Mesothelial cell of epicardium (in vitro differentiated cells): ENCODE measurements at places on chromosomes 5 and 9.
A peak's percentile ranks its signal among the peaks of the same experiment; 100 is the strongest.

DNA sequence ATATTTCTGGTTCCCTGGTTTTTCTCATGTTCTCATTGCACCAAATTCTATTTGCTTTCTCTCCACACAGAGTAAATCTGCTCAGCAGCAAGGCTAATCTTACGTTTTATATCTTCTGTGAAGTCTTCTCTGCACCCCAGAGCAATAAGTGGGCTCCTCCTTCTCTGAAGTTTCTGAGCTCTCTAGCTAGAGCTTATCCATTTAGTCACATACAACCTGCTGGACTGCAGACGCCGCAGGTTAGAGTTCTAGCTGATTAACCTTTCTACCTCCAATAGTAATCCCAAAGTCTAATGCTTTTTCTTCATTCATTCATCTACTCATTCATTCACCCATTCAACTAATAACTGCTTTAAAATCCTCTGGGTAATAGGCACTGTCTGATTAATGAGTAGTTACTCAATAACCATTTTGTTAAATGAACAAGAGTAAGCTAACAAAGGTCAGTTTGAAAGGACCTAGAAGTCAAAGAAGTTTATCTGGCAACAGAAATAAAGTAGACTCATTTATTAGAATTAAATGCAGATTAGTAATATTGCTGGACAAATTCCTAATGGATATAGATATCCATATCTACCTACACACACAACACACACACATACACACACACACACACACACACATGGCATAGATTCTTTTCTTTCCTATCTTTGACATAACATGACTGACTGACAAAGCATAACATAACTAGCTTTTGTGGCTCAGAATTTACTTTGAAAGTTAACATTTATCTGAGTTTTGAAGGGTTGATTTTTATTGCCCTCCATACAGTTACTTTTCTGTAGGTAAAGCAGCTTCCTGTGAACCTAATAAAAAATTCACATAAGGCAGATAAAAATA lies 984.6 kb upstream of the SEMA6A start:
- H3K4me3 ChIP-seq = no peak overlapping the region
- H3K36me3 ChIP-seq = no peaks in the 10 kb centered on the region
- H3K27ac ChIP-seq = no peak overlapping the region
- no peaks in the 10 kb centered on the region for H3K27me3 ChIP-seq
- H3K4me1 ChIP-seq = peaks cover 9% of the 10 kb centered on the region

- H3K27ac ChIP-seq = no peak overlapping the region
- H3K4me3 ChIP-seq = no peak overlapping the region
- H3K36me3 ChIP-seq = no peaks in the 10 kb centered on the region
- no peaks in the 10 kb centered on the region for H3K27me3 ChIP-seq
- DNase-seq = no peak
These were observed 97.9 kb upstream of the RANBP6 start for GRCh38 chr9:6113312-6113711.

- no peak for DNase-seq
- H3K27ac ChIP-seq = peak overlapping the region; percentile 35
- no peak overlapping the region for H3K4me3 ChIP-seq
These were observed 88.3 kb upstream of the SARDH start for GRCh38 chr9:133826289-133827085.

GRCh38 chr5:27308153-27308552 lies 269.8 kb upstream of the CDH9 start:
- no peaks in the 10 kb centered on the region for H3K27me3 ChIP-seq
- H3K4me1 ChIP-seq = peaks cover 9% of the 10 kb centered on the region
- no peak overlapping the region for H3K27ac ChIP-seq
- H3K36me3 ChIP-seq = peaks cover 1% of the 10 kb centered on the region
- H3K4me3 ChIP-seq = no peak overlapping the region

DNA sequence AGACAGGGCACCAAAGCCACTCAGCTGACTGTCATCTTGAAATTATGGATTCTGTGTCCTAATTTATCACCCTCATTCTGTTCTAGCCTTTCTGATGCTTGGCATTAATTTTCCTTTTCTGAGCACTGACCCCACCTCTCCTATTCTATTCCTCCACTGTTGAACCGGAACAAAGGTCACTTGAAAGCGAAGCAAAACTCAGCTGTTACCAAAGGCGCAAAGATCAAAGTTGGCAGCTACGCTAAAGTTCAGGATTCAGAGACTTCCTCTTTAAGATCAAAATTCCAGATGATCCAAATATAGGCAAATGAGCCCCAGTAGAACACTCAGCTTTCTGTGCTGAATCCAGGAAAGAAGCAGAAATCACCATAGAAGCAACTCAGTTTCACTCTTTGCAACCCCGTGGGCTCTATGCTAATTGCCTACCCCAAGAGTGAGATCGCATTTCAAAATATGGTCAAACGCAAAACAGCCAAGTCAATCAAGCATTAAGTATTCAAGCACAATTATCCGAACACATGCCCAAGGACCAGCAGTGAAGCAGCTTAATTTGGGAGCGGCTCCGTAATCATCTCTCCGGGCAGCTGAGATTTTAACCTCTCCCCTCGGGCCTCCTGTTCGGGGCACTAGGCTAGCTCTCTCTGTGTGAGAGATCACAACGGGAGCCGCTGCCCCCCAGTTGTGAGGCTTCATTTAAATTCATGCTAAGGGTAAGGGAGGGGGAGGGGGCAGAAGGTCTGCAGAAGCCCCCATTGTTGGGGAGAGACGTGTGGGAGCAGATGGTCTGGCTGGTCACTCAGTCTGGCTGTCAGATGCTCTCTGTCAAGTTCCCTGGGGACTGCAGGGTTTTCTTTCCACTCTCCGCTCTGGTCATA lies 288.6 kb downstream of the ELAVL2 start:
- peak overlapping the region; percentile 9 for H3K4me3 ChIP-seq
- no peak for DNase-seq
- no peaks in the 10 kb centered on the region for H3K36me3 ChIP-seq
- H3K4me1 ChIP-seq = peaks cover 15% of the 10 kb centered on the region

DNA sequence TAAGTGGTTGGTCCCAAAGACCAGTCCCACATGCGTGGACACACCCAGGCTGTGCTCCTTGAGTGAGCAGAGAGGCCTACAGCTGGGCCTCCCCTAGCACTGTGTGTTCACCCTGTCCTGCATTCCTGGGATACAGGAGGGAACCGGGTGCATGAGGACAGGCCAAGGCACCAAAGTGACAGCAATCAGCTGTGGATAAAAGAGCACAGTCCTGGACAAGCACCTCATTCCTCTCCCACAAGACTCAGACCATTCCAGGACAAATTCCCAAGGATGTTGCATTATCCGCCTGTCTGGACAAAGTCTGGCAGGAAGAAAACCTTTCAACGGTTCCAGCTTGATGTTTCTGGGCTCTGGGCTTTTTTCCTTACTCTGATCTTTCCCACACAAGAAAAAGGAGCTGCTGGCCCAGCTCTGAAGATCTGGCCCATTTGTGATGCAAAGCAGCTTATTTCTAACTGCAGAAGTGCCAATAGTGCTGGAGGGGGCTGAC lies 273.2 kb downstream of the ENC1 start:
- no peak overlapping the region for H3K4me3 ChIP-seq
- H3K4me1 ChIP-seq = peaks cover 24% of the 10 kb centered on the region
- no peak for DNase-seq
- H3K27ac ChIP-seq = peak overlapping the region; percentile 34
- peaks cover 2% of the 10 kb centered on the region for H3K27me3 ChIP-seq
- H3K36me3 ChIP-seq = no peaks in the 10 kb centered on the region

- H3K4me1 ChIP-seq = no peaks in the 10 kb centered on the region
- H3K27me3 ChIP-seq = peaks cover 2% of the 10 kb centered on the region
- H3K4me3 ChIP-seq = no peak overlapping the region
- H3K27ac ChIP-seq = no peak overlapping the region
- no peak for DNase-seq
These were observed 136.4 kb upstream of the GLRA1 start for GRCh38 chr5:152061095-152061494.

DNA sequence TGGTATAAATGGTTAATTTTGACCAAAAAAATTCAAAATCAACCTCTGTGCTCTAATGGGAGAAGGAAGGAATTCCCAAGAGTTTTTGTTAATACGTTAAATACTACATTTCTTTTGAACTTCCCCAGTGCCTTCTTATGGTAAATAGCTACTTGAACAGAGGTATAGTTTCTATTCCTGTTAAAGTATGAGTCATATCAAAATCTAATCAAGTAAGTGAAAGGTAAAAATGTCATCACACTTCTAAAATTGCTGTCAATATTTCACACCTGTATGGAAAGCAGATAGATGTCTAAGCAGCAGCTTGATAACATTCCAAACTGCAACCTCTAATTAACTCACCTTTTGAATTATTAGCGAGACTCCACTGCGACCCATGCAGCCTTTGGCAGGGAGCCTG lies 214.1 kb upstream of the MEF2C start:
- DNase-seq = no peak
- H3K4me3 ChIP-seq = no peak overlapping the region
- no peaks in the 10 kb centered on the region for H3K27me3 ChIP-seq
- H3K36me3 ChIP-seq = no peaks in the 10 kb centered on the region
- H3K27ac ChIP-seq = no peak overlapping the region

DNA sequence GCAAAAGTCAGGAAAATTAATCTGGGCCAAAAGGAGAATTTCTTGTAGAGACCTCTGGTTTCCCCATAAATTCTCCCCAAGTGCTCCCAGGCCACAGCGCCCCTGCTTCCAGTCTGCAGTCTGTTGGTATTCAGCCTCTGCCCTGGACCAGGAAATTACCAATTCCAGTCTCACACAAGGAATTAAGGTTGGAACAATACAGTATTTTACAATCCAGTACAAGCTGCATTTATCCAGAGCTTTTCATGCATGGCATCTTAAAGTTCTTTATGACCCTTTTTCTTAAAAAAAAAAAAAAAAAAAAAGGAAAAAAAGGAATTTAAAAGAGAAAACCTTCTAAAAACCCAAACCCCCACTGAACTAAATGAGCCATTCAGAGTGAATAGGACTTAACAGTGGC lies 139.6 kb upstream of the RANBP3L start:
- H3K27me3 ChIP-seq = no peaks in the 10 kb centered on the region
- peak overlapping the region; percentile 93 for H3K27ac ChIP-seq
- no peak for DNase-seq
- H3K4me3 ChIP-seq = no peak overlapping the region
- no peaks in the 10 kb centered on the region for H3K36me3 ChIP-seq

GRCh38 chr5:110032376-110032775 lies 342.6 kb downstream of the MAN2A1 start:
- peaks cover 15% of the 10 kb centered on the region for H3K27me3 ChIP-seq
- H3K36me3 ChIP-seq = no peaks in the 10 kb centered on the region
- H3K4me1 ChIP-seq = peaks cover 5% of the 10 kb centered on the region
- no peak for DNase-seq
- no peak overlapping the region for H3K4me3 ChIP-seq

DNA sequence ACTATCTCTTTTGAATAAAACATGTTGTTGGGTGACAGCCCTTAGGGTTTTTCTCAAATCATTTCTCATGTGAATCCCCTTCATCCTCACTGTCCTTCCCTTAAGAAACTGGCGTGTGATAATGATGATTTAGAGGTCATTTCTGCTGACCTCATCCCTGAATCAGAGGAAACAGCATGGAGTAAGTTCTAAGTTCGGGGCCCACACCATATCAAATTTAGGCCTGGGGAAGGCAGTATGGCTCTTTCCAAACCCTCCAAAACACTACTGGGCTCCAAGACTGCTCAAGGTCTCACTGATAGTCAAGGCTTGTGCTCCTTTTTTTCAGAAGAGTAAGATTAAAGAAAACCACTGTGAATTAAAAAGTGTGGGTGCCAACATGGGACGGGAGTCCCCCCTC lies 872 bp upstream of the SMIM3 start:
- H3K4me3 ChIP-seq = peak overlapping the region; percentile 96
- H3K4me1 ChIP-seq = peaks cover 45% of the 10 kb centered on the region
- no peaks in the 10 kb centered on the region for H3K27me3 ChIP-seq
- no peaks in the 10 kb centered on the region for H3K36me3 ChIP-seq
- DNase-seq = no peak
- H3K27ac ChIP-seq = peak overlapping the region; percentile 92

DNA sequence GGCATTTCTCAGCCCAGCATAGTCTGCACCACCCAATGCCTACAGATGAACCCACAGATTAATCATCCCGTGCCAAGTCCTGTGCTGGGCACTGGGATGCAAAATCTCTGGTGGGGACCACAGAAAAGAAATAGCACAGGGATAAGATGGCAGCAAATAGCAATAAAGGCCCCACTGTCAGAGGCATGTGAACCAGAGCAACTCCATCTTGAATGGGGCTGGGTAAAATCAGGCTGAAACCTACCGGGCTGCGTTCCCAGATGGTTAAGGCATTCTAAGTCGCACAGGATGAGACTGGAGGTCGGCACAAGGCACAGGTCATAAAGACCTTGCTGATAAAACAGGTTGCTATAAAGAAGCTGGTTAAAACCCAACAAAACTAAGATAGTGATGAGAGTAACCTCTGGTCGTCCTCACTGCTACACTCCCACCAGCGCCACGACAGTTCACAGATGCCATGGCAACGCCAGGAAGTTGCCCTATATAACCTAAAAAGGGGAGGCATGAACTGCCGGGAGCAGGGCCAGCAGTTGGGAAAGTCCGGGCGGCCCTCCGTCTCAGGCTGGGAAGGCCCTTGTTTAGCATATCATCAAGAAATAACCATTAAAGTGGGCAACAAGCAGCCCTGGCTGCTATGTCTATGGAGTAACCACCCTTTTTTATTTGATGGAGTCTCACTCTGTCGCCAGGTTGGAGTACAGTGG lies 65.2 kb downstream of the C9orf50 start:
- peaks cover 54% of the 10 kb centered on the region for H3K4me1 ChIP-seq
- no peak for DNase-seq
- peak overlapping the region; percentile 98 for H3K27ac ChIP-seq
- no peaks in the 10 kb centered on the region for H3K36me3 ChIP-seq
- no peaks in the 10 kb centered on the region for H3K27me3 ChIP-seq

GRCh38 chr5:169561893-169562292 lies 21.7 kb upstream of the SPDL1 start:
- no peak overlapping the region for H3K4me3 ChIP-seq
- H3K27me3 ChIP-seq = no peaks in the 10 kb centered on the region
- peaks cover 6% of the 10 kb centered on the region for H3K36me3 ChIP-seq

DNA sequence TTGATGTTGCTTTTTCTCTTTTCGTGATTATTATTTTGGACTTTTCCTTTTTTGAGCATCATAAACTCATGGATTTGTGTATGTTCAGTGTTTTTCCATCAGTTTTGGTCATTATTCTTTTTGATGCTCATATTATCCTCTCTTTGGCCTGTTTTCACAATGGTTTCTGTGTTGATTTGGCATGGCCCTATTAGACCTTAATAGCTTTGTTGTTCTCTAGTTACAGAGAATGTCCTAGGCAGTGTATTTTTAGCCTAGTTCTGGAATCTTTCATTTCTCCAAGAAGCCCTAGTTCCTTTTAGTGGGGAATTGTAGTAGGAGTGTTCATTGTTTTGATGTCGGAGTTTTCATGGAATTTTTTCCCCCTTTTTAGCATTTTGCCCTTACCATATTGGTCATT lies 41.3 kb upstream of the ROPN1L start:
- no peaks in the 10 kb centered on the region for H3K4me1 ChIP-seq
- H3K27me3 ChIP-seq = no peaks in the 10 kb centered on the region
- peaks cover 42% of the 10 kb centered on the region for H3K36me3 ChIP-seq
- no peak for DNase-seq
- H3K27ac ChIP-seq = no peak overlapping the region

GRCh38 chr5:75457691-75458090 lies 53.7 kb downstream of the CERT1 start:
- no peak overlapping the region for H3K4me3 ChIP-seq
- peaks cover 5% of the 10 kb centered on the region for H3K4me1 ChIP-seq
- H3K27ac ChIP-seq = no peak overlapping the region
- DNase-seq = no peak
- peaks cover 26% of the 10 kb centered on the region for H3K36me3 ChIP-seq
- no peaks in the 10 kb centered on the region for H3K27me3 ChIP-seq

- H3K4me1 ChIP-seq = peaks cover 17% of the 10 kb centered on the region
- DNase-seq = no peak
- H3K27ac ChIP-seq = peak overlapping the region; percentile 87
- H3K36me3 ChIP-seq = no peaks in the 10 kb centered on the region
- H3K4me3 ChIP-seq = no peak overlapping the region
These were observed 21.0 kb downstream of the RUSC2 start for GRCh38 chr9:35510754-35511428.
